ENCODE measurements at places on chromosomes 16 and 17.

DNA sequence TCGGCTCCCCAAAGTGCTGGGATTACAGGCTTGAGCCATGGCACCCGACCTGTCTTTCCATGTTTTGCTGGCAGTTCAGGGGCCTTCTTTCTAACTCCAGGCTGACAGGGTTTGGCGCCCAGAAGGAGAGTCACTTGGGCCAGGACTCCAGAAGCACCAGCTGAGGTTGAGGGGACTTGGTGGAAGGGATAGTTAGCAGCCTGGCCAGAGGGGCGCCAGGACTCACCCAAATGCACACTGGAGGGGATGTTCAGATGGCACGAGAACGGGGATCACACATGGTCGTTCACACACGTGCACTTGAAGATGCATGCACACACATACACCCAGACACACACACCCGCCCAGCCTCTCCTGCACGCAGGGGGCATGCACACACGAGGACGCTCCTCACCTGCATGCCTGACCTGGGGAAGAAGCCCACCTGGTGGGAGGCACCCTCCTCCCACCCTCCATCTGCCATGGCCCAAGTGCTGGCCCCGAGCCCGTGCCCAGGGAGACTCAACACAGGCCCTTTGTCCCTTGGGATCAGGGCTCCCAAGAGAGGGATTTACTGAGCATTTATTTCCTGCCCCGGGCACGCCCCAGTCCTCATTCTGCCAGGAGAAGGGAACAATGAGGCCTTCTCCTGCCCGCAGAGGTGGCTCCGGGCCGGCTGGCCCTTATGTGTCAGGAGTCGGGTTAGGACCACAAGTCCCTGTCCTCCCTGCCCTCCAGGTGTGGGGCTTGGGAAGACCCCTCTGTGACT lies 2.3 kb upstream of the PRSS21 start:
- peak; percentile 36 for DNase-seq

DNA sequence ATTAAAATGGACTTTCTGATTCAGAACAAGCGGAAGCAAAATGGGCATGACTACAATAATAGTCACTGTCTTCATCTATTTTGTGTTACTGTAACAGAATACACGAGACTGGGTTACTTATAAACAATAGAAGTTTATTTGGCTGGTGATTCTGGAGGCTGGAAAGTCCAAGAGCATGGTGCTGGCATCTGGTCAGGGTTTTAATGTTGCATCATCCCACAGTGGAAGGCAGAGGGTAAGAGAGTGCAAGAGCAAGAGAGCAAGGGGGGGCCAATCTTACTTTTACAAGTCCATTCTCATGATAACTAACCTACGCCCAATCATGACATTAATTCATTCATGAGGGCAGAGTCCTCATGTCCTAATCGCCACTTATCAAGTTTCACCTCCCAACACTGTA lies 189.2 kb downstream of the TOX3 start:
- no peak for DNase-seq

DNA sequence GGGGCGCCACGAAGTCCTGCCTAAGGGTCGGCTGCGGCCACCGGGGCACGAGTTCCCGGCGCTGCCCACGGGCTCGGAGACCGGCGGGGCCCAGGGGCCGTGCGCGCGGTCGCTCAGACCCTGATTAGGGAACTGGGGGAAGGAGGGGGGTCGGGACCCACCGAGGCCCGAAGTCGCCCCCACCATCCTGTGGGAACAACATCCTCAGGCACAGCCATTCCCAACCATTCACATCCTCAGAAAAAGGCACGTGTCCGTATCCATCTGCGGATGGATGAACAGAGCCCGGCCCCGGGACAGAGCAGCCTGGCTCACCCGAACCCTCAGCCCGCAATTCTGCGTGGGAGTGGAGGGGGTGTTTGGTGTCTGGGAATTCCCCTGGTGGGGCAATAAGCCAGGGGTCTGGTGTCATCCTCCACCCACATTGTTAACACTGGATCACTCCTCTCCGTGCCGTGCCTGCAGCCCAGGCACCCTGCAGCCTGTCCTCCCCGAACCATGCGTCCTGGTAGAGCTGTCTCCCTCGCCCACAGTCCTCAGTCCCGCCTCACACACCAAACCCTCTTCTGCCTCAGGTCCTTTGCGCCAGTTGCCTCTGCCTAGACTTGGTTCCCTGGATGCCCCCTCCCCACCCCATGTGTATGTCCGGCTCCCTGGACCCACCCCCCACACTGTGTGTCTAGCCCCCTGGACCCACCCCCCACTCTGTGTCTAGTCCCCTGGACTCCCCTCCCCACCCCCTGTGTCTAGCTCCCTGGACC lies 789 bp upstream of the CCDC57 start:
- DNase-seq: peak; percentile 93

- no peak for DNase-seq
These were observed 110.6 kb downstream of the METRNL start for GRCh38 chr17:83190004-83190385.

GRCh38 chr17:73184136-73184993 lies 8.5 kb upstream of the COG1 start:
- no peak for DNase-seq

DNA sequence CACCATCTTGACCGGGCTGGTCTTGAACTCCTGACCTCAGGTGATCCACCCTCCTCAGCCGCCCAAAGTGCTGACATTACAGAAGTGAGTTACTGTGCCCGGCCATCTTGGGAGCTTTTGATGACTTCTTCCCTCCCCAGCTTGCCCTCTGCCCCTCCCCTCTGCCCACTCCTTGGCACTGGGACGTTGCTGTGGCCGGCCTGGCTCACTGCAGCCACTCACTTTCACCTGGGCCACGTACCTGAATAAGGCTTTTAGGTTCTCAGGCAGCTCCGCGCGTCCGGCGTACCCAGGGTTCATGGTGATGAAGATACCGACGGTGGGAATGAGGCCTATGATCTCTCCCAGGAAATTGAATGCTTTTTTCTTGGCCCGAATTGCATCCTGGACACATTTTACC lies 81.6 kb downstream of the DNAH17 start:
- DNase-seq: no peak

DNA sequence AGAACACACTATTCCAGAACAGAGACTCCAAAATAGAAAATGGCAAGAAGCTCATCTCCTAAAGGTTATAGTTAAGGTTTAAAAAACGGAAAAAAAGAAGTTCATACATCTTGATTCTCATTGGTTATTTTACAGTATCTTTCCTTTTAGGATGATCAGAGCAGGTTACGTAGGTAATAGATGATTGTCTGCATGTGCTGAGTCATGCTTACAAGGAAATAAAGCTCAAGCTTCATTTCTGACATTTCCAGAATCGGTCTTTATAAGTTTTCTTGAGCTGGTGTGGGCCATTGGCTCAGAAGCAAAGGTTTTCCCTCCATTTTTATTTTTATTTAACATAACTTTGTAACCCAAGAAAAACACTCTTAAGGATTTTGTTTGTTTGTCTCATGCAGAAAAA lies 1030.3 kb upstream of the CDH8 start:
- no peak for DNase-seq

DNA sequence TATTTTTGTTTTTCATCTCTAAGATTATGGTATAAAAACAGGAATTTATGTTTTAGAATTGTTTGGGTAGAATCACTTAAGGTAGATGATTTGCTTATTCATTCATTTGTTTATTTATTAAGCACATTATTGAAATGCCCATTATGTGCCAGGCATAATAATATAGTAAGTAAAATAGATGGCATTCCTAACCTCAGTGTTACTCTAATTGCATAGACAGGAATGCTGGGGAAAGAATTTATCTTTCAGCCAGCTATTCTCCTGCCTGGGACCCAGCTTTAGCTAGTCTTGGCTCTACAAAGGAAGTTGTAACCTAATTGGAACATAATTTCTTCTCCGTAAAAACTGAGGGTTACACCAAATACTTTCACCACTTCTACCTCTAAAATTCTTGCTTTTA lies 44.6 kb downstream of the NFAT5 start:
- peak; percentile 37 for DNase-seq
